NAMALWA (cell line): ENCODE measurements at places on chromosomes 4 and X.

DNA sequence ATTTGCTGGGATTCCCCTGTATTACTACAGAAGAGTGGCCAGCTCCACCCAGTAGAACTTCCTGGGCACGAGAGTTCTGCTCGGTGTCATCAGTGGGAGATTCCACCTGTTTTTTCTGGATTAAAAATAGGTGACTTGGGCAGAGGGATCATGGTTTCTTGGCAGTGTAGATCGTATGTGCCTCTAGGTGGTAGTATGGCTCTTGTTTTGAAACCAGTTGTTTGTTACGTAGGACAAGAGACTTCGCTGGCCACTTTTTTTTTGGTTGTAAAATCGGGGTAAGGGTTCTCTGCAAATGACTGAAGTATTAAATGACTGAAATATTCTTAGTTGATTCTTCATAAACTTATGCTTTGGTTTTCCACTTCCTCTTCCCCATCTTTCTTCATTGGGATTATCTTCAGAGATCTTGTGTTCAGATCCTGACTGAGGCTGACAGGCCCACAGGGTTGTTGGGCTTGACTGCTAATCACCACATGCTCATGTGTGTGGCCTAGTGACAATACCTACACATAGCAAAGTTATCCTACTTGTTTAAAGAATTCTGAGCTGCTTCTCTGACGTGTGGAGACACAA lies 43.8 kb upstream of the WDR1 start:
- no peak for DNase-seq

DNA sequence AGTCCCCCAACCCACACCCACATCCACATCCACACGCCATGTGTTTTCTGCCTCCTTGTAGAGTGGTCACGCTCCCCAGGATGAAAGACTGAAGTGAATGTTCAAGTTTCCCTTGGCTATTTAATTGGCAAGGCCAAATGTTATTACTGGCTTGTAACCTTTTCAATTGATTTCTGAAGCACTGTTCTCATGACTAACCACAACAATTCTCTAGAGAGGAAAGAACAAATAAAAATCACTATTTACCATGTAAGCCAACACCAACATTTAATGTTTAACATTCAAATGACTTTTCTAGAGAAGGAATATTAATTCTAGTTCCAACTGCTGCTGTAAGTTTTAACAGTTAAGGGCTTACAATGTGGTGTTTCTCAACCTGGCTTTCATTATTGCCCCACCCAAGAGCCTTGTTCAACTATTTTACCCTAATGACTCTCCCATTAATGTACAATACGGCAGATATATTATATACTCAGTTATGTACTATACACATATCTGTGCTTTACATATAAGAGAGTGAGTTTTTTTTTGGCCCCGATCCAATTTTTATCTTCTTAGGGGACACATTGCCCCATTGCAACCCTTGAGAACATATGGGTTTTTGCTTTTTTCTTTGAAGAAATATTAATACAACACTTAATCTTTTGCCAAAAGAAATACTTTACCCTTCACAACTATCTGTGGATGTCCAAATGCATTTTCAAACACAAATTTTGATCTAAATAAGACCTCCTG lies 46.5 kb downstream of the RELL1 start:
- DNase-seq, result no peak

- no peak for DNase-seq
Measured at GRCh38 chrX:35101901-35102300, 159.3 kb downstream of the FAM47B start.

DNA sequence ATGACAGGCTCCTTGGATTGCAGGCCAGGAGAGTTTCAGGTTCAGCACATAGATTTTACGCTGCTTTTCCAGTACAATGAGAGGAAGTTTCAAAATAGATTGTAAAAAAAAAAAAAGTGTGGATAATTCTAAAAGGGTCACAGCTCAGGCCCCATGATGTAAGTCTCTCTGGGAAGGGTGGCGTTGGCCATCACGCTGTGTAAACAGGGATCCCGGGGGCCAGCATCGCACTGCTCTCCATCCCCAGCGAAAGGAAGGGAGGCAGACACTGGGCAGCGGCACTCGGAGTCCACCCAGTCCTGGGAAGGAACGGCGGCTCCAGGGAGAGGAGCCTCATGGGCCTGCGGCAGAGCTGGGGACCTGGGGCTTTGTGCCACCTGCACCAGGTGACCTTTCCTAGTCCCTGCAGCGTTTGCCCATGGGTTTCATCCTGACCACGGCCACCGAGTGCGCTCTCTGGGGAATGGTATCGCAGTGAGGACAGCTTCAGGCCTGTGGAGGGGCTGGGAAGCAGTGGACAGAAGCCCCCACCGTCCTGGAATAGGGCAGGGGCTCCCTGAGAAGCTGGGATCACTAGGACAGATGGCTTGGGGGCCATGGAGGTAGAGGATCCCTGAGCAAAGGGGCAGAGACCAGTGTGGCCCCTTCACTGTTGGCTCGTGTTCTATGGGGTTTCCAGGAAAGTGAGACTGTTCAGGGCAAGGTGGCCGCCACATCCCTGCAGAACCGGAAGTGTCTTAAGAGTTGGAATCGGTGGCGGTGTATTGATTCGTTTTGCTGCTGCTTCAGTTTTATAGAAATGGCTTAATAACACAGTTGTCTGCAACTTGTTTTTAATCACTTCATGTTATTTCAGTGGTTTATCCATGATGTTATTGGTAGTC lies 38.9 kb downstream of the RGS12 start:
- no peak for DNase-seq

- peak; percentile 2 for DNase-seq
Measured at GRCh38 chrX:72020788-72021187, 110.1 kb downstream of the NHSL2 start.

- DNase-seq, result no peak
Measured at GRCh38 chrX:96373047-96373355, 311.6 kb upstream of the DIAPH2 start.
